EL (cell line): ENCODE measurements at places on chromosomes 12 and 14.

GRCh38 chr12:3647504-3647903 lies 105.4 kb downstream of the CRACR2A start:
- no peak for DNase-seq

GRCh38 chr12:125249932-125250331 lies 184.7 kb downstream of the AACS start:
- no peak for DNase-seq

DNA sequence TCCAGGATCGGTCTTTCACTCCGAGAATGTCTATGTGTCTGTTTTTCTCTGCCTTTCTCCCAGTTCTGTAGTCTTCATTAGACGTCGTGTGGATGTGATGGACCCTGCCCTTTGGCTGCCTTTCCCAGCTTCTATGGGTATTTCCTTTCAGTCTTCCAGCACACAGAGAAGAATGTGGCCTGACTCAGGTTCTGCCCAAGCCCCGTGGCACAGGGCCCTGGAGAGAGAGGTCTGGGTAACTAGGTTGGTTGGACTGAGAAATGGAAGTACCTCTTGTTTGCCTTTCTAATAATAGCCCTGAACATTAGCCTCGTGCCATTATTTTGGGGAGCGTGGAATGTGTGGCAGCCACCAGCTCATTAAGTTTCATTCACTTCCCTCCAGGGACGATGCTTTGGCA lies 3.8 kb downstream of the FOXJ2 start:
- no peak for DNase-seq

- peak; percentile 30 for DNase-seq
Measured at GRCh38 chr14:68762953-68763764, 29.7 kb downstream of the ZFP36L1 start.

- no peak for DNase-seq
Measured at GRCh38 chr12:51820526-51821439, 27.7 kb downstream of the FIGNL2 start.

DNA sequence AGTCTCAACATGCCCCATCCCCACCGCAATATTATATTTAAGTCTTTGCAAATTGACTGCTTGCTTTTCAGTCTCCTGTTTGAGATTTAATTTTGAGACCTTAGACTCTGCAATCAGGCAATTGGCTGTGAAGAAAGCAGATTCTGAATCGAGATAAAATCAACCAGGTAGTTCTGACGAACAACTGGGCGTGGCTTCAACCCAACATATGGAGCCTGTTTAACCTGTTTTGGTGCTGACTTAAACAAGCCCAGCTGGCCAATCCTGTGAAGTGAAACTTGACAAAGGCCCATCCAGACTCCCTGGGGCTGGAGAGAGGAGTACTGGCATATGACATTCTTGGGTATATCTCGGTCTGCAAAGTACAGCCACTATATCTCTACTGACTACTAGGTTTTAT lies 9.8 kb upstream of the CIPC start:
- no peak for DNase-seq

- DNase-seq = no peak
Measured at GRCh38 chr12:40834321-40834720, 142.1 kb downstream of the CNTN1 start.

- DNase-seq = no peak
Measured at GRCh38 chr14:105890474-105891220, 364.3 kb downstream of the TMEM121 start.

GRCh38 chr12:1305063-1305434 lies 289.3 kb downstream of the FBXL14 start:
- no peak for DNase-seq

GRCh38 chr12:127241072-127241817 lies 1025.7 kb upstream of the TMEM132C start:
- peak; percentile 32 for DNase-seq

DNA sequence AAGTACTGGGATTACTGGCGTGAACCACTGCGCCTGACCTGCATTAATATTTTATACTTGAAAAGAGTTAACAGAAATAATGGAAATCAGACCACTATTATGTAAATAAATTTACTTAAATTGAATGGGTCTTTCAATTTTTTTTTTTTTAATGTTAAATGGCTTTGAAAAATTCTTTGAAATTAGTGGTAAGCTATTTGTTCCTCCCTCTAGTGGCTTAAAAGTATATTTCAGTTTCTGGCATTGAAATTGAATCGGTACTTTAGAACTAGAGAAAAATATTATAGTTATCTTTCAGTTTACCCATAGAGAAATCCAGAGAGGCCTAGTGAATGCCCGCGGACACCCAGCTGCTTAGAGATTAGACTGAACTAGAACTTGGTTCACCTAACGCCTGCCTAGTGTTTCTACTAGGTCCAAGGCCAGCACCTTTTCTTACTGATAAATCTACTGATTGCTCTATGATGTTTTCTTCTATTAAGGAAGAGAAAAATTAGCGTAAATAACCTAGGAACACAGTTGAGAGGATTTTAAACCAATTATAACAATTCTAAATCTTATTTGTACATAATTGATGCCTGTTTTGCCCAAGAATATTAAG lies 106.5 kb downstream of the EML1 start:
- DNase-seq = peak; percentile 31

DNA sequence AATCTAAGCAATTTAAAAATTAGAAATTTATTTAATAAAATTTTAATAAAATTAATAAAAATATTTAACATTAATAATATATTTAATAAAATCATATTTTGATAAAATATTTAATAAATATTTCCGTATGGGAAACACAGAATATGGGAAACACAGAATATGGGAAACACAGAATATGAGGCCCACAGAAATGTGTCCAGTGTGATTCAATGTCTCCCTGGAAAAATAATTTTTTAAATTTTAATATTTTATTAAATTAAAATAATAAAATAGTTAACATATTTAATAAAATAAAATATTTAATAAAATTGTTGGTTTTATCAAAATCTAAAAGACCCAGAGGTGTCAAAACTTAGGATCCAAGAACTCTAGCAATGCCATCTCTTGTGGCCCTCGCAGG lies 186.4 kb downstream of the TMEM132D start:
- DNase-seq = no peak

DNA sequence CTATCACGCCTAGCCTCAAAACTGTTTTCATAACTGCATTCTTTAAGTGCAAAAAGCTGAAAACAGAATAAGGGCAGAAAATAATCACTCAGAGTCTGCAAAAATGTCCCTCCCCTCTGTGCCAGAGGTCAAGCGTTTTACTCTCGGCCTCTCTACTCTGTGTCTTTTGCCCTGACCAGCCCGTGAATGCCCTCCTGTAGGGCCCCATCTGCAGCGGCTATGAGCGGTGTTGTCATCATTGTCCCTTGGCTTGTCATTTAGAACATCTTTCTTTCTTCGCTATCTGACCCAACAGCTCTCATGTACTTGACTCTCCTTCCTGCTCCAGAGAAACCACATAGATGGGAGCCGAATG lies 21.7 kb downstream of the ELK3 start:
- no peak for DNase-seq

DNA sequence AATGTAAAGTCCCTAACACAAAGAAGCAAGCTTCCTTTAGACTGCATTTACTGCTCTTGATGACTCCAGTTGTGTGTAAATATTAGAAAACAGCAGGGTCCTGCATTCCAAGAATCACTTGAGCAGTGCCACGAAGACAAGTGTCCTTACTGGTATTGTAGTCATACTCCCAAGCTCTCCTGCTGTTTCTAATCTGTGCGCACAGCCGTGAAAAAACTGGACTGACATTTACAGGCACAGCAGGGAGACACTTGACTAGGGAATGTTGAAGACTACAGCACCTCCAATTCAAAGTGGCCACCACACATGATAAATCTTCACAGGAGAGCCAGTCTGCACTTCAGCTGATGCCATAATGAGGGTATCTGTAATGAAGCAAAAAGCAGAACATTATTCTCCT lies 91.4 kb downstream of the VRK1 start:
- no peak for DNase-seq
